CD4-positive, alpha-beta T cell treated with Interferon alpha-2 for 1 hour (primary cell): ENCODE measurements at places on chromosomes 7 and 10.
A peak's percentile ranks its signal among the peaks of the same experiment; 100 is the strongest.

DNA sequence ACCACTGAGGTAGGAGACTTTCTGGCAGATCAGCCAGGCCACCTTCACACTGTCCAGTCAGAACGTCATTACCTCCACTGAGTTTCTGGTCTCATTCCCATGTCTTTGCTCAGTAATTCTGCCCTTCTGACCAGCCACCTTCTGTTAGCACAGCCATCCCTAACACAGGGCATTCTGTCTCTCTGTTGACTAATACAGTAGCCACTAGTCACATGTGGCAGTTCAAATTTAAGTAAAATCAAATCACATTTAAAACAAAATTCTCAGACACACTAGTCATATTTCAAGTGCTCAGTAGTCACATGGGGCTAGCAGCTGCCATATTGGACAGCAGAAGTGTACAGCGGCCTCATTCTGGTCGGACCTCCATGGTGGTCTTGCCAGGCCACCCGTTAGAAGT is 7.4 kb downstream of the CPSF4 start:
- no peak for DNase-seq

DNA sequence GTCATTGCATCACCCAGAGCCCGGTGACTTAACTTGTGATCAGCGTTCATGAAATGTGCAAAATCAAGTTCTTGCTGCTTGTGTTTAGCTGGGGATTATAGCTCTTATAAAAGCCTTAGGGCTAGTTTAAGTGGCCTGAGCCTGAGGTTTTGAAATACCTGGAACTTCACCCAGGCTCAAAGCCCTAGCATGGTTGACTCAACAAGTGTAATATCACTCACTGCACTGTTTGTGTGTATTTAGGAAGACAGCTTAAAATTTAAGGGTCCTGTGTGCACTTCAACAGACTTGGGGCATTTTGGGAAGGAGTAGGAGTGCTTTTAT is 489.5 kb downstream of the GATA3 start:
- DNase-seq = no peak

DNA sequence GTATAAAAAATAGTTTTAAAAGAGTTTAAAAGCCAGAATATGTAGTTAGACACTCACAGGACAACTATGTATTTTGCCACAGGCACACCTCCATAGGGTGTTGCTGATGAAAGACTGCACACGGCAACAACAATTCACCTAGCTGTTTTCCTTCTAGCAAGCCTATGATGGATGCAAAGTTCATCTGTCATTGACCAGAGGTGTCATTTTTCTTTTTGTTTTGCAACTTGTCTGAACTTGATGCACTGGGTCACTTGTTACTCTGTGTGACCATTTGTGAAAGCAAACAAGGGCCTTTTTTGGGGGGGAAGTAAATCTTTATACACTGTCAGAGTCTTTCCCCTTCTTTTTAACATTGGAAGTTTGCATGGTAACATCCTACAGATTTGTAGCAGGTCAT is 258.0 kb upstream of the SEMA3A start:
- no peak for DNase-seq

DNA sequence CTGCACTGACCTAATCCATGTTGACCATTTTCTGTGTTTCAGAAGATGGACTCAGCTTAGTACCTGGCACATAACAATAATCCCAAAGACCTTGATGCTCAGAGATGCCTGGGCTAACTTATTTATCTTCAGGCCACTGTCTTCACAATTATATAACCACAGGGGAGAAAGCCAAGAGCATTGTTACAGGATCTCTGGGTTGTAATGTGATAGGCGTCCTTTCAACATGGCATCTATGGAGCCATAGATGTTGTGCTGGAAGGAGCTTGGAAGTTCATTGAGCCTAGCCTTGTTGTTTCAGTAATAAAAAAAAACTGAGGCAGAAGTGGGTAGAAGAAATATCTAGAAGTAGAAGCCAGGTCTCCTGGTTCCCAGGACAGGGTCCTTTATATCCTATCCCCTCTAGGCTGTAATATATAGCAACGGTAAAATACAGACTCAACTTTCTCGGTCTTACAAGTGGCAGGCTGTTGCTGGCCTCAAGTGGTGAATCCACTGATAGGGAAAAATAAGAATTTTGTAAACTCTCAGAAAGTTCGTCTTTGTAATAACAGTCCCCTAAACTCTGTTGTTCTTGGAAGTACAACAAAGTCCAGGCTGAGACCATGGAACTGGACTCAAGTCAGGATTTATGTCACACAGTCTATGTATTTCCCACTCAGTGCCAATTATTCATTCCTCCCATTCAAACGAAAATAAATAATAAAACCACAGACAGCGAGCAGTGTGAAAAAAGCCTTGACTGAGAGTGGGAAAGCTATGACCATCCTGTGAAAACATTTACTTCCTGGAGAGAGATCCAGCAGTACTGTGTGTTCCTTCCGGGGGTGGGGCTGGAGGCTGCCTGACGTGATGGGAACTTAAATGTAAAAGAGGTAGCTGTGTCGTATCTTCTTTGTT is 277.6 kb downstream of the REEP3 start:
- DNase-seq = no peak

DNA sequence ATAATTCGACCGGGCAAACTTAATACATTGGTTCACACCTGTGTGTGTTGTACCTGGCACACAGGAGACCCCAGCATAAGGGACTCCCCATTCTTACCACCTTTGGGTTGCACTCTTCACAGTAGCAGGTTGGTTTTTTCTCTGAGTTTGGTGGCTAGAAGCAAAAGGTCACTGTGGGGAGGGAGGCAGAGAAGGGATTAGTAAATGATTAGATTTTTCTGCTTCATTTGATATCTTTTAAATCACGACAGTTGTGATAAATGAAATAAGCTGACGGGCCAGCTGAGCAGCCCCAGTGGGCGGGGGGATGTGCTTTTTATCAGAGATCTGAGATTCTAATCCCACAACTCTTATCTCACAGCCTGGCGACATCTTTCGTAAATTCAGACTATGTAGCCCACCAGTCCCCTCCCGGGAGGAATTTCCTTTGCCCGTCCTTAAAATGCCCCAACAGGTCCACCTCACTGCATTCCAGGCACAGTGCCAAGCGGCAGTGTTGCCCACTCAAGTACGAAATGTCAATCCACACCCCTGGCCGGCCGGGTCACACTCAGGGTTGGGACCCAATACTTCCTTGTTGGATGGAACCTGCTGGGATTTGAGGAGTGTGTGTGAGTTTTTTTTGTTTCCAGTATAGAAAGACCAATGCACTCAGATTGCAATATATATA is 10.5 kb upstream of the KCP start:
- DNase-seq = no peak

- no peak for DNase-seq
Measured at GRCh38 chr10:48791267-48791928, 106.7 kb downstream of the WDFY4 start.

GRCh38 chr10:27998954-27999275 is at the start of gene ODAD2:
TSS of gene ODAD2 (minus strand) at chr10:27999079. CDS start at chr10:27995142, 3,937 bp downstream.
- DNase-seq = peak; percentile 9

DNA sequence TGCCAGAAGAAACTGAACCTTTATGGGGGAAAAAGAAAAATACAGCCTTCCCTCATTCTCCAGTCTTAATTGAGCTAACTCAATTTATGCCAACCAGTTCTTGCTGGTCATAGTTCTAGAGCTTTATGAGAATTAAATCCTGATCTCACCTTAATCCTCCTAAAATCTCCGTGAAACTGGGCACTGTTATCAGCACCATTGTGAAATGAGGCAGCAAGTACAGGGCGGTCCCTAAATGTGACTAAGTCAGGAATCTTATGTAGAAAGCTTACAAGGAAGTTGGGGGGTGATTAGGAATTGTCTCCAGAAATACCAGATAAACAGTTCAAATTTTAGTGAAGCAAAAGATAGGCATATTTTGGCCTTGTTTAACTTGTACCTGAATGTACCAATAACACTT is 10.7 kb upstream of the INSYN2A start:
- DNase-seq = no peak

GRCh38 chr10:79936625-79937615 is 12.0 kb downstream of the SFTPD start:
- peak; percentile 17 for DNase-seq

DNA sequence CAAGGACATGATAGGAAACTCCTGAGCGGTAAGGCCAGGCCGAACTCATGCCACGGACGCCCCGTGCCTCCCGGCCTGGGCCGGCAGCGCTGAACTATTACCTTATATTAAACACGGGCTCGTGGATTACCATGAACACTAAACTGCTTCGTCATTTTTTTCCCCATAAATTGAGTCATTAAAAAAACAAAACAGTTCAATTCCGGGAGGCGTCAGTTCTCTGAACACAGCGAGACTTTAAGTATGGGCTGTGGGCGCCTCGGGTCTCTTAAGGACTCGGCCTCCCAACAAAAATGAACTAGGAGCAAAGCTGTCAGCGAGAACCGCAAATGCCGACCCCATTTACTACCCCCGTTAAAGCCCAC is 519 bp downstream of the PITRM1 start:
- DNase-seq = peak; percentile 31

DNA sequence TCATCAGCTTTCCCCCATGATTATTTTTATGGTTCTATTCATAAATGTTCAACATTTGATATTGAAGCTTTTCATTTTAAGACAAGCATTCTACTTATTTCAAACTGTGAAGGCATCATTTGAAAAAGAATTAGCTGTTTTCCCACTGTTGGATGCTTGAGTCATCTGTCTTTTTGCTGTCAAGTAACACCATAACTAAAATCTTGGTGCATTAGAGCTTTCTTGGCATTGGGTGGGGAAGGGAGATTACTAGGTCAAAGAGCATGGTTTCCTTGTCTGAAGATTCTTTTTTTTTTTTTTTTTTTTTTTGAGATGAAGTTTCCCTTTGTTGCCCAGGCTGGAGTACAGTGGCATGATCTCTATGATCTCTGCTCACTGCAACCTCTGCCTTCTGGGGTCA is 68.5 kb downstream of the CTBP2 start:
- DNase-seq = no peak

DNA sequence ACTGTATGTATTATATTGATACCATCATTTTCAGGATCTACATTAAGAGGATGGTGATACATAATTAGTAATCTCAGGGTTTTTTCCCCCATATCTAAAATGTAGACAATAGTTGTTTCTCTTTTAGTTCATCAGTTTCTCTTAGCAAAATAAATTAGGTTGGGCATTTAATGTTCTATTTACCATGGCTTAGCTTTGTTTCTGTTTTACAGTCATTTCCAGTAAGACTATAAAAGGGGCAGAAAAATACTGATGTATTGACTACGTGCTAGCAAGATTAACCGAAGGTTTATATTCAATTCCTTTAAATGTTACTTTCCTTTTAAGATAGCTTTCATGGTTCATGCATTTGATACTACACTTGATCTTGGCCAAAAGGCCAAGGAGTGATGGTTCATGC is 26.2 kb downstream of the SUV39H2 start:
- no peak for DNase-seq

- DNase-seq = no peak
Measured at GRCh38 chr10:60974463-60975149, 30.6 kb upstream of the RHOBTB1 start.

GRCh38 chr7:44793919-44794318 is 2.6 kb upstream of the PPIA start:
- no peak for DNase-seq

- DNase-seq = no peak
Measured at GRCh38 chr7:2228921-2229320, 3.8 kb downstream of the MAD1L1 start.

DNA sequence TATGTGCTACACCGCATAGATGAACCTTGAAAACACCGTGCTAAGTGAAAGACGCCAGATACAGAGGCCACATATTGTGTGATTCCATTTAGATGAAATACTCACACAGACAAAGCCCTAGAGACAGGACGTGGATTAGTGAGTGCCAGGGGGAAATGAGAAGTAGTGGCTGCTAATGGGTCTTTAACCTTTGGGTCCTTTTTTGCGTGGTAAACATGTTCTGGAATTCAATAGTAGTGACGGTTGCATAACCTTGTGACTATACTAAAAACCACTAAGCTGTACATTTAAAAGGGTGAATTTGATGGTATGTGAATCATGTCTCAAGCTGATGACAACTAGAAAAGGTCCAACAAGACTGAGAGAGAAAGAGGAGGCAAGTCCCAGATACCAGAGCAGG is 15.6 kb downstream of the SMKR1 start:
- DNase-seq = no peak

DNA sequence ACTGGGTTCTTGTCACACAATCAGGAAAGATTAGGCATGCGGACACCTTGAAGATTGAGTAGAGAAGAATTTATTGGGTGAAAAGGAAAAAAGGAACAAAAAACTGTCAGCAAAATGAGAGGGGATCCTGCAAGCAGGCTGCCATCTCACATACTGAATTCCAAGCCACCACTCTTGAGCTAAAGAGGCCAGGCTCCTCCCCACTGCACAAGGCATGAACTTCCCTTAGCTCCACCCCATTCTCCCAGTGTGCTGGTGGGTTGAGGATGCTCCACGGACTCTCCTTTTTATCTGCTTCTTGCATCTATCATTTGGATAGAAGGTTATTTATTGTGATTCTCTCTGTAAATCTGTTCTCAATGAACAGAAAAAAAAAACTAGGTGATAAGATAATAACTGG is 79.6 kb downstream of the ANKRD7 start:
- DNase-seq = no peak

DNA sequence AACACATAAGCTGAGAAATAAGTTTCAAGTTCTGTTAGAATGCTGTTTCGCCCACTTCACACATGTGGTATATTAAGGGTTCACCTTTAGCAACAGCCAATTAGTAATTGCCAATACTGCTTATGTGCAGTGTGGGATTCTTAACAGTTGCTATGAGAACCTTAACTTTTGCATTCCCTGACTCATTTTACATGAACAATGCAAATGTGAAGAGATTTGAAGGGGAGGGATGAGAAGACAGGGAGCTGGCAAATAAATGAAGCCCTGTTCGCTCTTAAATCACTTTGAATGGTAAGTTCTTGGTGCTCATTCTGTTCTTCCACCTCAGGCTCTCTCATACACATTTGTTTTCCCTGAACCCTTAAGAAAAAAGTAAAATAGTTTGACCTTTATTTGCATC is 82.3 kb downstream of the LRRC4 start:
- no peak for DNase-seq

GRCh38 chr10:128091636-128092210 is 34.5 kb downstream of the MKI67 start:
- no peak for DNase-seq

- no peak for DNase-seq
Measured at GRCh38 chr10:7457478-7458316, 46.9 kb upstream of the SFMBT2 start.

GRCh38 chr7:116566666-116567065 is 41.8 kb downstream of the CAV1 start:
- no peak for DNase-seq

DNA sequence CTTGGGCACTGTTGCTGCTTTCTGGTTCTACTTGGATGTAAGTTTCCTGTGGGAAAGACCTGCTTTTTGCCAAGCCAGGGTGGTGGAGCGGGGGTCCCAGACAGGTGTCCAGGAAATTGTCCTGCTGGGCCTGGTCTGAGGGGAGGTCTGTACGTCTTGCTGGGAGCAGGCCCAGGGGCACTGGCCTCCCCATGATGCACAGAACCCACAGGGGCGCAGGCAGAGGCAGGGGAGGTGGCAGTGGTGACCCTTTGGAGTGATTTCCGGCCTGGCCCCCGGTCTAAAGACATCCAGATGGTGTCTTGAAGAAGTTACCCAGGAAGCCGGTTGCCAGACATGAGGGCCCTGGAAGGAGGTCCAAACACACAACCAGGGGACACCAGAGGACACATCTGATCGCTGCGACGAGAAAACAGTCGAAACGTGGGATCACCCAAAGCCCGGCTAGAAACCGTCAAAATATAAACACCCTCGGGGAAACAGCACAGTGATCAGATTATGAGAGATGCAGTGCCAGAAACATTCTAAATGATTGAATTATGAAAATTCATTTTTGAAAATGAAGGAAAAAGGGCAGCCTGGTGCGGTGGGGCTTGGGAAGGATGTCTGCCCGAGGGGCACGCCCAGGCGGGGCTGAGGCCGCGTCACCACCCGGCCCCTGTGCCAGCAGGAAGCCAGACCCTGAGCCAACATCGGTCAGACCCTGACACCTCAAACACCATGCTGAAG is 59.6 kb downstream of the TMEM270 start:
- DNase-seq = no peak
